Effector CD4-positive, alpha-beta T cell (primary cell): ENCODE measurements at places on chromosomes 11 and 22.

- DNase-seq = no peak
These were observed 1.7 kb upstream of the GAB2 start for GRCh38 chr11:78419327-78419726.

DNA sequence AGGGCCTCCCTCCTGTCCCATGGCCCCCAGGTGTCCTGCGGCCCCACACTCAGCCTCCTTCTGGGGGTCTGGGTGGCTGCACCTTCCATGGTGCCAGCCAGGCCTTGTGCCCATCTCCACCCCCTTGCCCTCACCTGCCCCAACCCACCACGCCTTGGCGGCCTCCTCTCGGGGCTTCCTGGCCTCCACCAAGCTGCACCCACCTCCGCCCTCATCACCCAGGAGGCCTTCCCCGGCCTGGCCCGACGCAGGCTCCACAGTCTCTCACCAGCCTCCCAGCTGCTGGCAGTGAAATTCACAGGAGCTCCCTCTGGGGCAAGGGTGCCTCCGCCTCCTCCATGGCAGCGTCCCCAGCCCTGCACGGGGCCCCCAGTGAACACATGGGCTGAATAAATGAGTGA is 35.9 kb upstream of the WNT7B start:
- DNase-seq = no peak

- DNase-seq = no peak
These were observed 41.6 kb downstream of the FANCF start for GRCh38 chr11:22583963-22584492.

DNA sequence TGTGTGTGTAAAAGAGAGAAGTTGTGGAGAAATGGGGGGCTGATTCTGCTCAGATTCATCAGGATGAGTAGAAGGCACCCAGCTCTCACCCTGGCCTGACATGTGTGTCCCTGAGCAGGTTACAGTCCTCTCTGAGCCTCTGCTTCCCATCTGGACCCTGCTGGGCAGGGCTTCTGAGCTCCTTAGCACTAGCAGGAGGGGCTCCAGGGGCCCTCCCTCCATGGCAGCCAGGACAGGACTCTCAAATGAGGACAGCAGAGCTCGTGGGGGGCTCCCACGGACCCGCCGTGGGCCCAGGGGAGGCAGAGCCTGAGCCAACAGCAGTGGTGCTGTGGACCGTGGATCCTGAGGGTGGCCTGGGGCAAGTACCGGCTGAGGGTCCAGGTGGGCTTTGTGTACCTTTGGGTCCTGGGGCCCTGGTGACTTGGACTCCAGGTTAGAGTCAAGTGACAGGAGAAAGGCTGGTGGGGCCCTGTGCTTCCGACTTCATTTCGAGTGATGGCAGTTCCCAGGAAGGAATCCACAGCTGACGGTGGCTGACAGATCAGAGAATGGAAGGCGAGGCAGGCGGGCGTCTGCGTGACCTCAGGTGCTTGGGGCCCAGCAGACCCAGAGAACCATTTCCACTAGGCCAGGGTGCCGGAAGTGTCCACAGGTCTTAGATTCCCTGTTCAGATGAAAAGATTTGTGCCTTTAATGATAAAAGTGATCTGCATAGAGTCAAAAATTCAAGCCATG is 21.9 kb downstream of the NEAT1 start:
- no peak for DNase-seq

DNA sequence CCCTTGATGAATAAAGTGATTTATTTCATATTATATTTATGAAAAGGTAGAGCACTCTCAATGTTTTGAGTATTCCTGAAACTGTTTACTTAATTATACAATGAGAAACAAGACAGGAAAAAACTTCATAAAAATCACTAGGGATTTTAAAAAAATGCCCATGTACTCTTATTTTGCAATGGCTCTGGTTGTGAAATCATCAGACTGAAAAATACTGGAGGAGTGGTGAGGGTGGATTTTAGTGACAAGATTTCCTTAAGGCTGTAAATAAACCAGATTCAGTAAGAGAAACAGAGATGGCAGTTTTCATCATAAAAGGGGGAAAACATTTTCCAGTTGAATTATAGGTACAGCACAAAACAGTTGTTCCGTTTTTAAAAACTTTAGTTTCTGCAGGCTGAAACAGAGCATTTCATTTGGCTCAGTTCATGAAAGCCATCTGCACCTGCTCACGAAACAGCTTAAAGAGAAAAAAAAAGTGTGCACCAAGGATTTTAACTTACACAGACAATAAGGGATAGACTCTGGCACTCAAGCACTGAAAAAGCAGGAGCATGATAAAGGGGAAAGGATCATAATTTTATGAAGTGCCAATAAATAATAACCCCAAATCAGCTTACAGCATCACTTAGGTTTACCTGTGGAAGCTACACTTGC is 100.7 kb downstream of the MAML2 start:
- no peak for DNase-seq

- DNase-seq = no peak
These were observed 10.5 kb downstream of the GTF2H1 start for GRCh38 chr11:18332891-18333290.

DNA sequence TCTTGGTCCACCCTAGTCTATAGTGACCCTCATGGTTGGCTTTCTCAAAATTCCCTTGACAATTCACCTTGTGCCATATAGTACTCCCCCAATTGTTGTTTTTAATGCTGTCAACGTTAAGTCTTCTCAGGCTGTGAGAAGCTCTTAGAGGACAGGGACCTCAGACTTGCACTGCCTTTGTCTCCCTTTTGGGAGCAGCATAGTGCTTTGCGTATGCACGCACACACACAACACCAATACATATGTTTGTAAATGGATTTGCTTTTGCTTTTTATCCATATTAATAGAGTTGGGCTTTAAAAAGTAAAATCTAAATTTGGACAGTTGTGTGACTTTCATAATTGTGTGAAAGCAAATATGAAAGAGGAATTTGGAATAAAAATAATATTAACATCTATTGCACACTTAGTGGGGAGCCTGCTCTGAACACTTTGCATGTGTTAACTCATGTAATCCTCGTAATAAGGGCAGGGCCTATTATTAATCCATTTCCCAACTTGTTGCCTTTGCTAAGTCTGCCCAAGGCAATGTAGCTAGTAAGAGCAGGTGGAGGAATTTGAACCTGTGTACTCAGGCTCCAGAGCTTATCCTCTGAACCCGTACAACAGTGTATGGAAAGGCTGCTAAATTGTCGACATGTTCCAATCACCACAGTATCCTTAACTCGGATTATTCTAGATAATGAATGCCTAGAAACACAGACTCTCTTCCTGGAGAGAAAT is 257.7 kb upstream of the NARS2 start:
- DNase-seq = no peak

- DNase-seq = no peak
These were observed 66.9 kb downstream of the CYTH4 start for GRCh38 chr22:37349043-37349814.

DNA sequence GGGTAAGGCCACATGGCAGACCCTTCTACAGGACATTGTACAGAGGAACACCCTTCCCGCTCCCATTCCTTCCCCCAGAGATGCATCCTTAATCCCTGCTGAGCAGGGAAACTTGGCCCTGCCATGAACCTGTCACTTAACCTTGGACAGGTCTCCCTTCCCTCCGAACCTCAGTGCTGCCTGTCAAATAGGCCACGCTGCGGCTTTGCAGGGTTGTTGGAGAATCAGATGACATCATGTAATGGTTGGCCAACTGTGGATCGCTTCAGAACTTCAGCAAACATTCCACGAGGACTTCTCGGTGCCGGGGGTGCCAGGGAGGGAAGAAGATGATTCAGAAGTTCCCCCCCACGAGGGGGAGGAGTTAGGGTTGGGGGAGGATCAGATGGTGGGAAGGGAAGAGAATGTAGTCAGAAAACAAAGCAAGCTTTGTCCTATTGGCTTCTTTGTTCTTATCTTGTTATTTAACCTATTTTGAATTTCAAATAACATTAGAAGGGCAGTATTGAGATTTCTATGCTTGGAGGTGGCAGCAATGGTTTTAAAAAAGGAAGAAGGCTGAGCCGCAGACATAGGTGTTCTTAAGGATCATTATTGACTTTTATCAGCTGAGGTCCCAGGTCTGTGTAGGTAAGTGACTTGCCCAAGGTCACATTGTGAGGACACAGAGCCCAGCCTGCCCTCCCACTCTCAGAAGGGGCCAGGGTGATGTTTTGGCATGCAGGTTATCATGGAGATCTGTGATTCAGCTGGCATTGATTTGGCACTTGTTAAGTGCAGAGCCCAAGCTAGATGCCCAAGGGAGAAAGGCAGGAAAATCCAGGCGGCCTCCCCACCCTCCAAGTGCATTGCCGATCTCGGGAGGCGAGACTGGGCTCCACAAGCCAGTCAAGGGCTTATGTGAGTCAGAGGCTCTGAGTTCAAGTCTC is 3.1 kb downstream of the CDC42EP1 start:
- DNase-seq = no peak

- DNase-seq = no peak
These were observed 92.7 kb downstream of the COMMD9 start for GRCh38 chr11:36196411-36196998.

DNA sequence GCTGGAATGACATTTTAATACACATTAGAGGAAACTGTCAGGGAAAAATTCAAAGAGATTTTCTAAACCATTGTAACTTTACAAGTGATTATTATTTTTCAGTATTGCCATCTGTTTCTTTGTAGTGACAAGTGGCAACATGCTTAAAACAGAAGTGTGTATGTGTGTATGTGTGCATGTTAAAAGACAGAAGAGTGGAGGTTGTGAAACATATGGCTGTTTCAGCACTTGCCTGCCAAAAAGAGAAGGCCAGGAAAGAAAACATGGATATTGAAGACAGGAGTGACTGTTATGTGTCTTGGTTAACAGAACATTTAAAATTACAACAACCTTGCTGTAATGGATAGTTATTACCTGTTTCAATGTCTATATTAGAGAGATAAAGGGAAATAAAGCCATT is 24.3 kb upstream of the VWA5A start:
- no peak for DNase-seq

DNA sequence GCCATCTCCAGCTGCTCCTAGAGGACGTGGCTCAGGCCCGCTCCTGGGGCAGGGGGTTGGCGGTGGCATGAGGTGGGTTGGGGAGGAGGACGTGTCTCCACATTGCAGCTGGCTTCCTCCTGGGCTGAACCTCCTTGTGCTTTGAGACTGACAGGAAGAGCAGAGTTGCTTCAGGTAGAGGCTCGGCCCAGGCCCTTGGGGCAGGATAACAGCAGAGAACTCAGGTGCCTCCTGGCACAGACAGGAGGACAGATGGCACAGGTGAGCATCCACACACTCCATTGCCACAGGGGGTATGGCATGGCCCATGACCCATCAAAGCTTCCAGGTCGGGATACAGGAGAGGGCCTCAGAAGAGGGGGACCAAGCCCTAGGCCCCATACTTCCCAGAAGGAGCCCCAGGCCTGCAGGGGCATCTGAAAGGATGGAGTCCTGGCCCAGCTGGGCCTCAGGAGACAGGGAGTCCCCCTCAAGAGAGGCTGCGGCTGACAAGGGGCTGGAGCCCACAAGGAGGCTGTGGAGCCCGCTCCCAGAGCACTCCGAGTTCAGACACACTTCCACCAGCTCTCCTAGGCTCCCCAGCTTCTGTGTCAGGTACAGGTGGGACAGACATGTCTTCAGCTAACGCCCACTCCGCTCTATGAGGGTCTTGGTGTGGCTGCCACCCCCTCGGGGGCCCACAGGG is 2.0 kb upstream of the KLHL35 start:
- no peak for DNase-seq

GRCh38 chr22:29617922-29618629 is 14.6 kb downstream of the NF2 start:
- no peak for DNase-seq

- no peak for DNase-seq
These were observed 5.1 kb downstream of the MB start for GRCh38 chr22:35611891-35612576.

DNA sequence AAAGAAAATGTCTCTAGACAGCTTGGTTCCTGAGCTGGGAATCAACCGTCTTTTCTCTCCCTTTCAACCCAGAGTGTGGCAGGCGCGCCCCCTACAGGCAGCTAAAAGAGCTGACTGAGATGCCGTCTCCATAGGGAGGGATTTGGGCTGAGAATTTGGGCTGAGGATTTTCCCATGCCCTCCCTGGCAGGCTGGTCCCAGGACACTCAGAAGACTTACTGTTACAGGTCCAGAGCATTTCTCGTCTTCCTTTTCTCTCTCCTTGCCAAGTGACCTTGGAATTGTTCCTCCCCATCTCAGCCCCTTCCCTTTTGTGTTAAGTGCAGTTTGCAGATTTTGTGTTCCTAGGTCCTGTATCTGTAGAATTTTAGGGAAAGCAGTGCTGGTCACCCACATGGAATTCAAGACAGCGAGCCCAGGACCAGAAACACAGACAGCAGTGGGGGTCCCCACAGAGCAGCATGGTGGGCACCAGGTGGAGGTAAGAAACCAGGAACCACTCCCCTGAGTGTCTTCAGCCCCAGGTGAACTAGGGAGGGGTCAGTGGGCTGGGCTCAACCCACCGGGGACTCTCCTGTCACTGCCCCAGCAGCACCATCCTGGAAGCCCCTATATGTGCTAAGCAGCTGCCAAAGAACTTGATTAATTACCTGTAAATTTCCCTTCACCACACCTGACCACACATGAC is 9.9 kb upstream of the IGLL5 start:
- peak; percentile 76 for DNase-seq

GRCh38 chr11:35335226-35335625 is 84.1 kb downstream of the SLC1A2 start:
- no peak for DNase-seq

GRCh38 chr11:57792060-57792541 is 30.5 kb downstream of the CTNND1 start:
- DNase-seq = peak; percentile 81
